NCI-H1417 (cell line): ENCODE measurements at places on chromosomes 1 and 21.

DNA sequence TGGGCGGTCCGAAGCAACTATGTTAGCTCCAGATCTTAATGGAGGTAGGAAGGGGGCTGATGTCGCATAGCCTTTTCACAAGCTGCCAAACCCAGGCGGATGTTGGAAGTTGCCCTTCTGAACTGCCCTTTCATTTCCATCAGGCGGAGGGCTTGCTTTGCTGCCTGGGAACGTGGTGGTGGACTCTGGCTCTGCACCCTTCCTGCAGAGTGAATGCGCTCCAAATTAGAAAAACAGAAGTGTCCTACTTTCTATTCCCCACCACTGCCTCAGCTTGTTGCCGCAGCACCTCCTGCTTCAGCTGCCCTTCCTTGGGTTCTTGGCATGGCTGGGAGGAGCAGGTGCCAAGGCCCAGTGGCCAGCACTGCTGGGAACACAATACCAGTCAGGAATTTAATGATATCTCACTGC, 60.6 kb downstream of the AK4 start:
- DNase-seq: no peak

GRCh38 chr1:114979278-114979891, 50.2 kb upstream of the TSHB start:
- DNase-seq: peak; percentile 35

GRCh38 chr21:15273244-15273643, 208.4 kb upstream of the NRIP1 start:
- no peak for DNase-seq

DNA sequence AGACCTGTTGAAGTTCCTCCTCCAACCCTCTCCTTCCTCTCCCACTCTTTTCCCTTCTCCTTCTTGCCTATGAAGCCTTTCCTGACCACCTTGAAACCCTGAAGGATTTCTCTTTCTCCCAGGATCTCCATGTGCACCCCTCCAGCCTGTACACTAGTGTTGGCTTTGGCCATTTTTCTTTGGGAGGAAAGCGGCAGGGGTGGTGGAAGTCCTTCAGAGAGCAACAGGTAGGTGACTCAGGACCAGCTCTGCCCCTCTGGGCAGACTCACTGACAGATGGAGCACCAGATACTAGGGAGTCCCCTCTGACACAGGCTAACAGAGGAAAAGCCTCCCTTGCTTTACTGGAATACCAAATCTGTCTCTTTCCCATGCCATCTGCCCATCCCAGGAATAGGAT, 4.6 kb downstream of the SLC26A9 start:
- no peak for DNase-seq

DNA sequence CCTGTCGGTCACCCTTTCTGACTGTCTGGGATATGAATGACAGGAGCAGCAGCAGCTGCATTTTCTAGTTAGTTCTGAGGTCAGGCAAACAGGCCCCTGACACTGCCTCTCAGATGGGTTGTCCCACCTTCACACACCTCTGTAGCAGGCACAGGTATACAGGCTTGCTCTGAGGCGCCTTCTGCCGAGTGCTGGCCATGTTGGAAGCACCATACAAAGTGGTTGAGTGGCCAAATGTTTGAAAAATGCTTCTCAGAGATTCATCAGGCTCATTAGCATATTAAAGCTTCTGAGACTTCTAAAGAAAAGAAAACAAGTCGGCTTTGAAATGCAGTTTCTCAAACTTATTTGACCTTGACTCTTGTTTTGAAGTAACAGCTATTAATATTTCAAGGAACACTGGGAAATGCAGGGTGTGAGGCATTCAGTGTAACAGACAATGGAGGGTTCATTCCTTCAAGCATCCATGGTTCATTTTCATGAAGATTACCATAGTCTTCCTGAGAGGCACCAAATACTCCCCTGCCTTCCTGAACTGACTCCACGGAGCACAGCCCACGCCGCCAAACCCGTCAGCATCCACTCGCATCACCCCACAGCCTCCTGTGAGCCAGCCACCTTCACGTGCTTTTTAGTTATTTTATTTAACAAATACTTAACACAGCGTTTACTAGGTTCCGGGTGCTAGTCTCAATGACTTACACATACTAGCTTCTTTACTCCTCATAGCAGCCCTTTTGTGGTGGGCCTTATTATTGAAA, 81.8 kb downstream of the KCNN3 start:
- no peak for DNase-seq

DNA sequence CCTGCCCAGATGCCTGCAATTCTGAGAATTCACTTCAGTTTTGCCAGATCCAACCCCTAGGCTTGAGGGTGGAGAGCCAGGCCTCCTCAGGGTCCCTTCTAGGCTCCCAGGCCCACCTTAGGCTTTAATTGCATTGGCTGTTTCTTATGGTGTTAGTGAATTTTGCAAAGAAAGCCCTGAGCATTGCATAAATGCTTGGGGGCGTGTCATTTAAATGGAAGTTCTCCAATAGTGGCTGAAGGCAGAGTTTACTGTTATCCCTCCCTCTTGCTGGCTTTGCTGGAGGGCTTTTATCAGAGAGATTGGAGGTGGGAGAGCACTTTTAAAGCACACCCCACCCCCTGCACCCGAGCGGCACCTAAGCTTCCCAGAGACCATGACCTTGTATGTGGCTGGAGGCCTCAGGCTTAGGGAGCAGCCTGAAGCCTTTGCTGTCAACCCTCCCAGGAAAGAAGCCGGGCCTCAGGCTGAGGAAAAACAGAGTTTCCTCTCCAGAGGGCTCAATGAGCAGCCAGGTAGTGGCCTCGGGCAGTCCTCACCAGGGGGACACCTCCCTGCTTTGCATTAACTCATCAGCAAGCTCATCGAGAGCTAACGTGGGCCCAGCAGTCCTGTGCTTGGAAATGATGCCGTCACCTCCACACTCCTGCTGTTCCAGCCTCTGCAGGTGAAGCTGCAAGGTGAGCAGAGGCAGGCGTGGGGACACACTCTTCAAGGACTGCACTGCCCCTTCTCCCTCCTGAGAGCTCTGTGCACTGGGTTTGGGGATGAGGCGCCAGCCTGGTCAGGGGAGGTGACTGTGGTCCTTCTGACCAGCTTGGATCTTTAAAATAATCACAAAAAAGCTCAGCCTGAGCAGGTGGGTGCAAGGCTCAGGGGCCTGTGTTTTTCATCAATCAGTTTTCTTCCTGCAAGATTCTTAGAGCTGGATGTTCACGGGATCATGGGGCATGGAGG, 58.0 kb downstream of the STUM start:
- DNase-seq: no peak

GRCh38 chr1:39981945-39982344, 27.0 kb downstream of the MFSD2A start:
- DNase-seq: no peak

DNA sequence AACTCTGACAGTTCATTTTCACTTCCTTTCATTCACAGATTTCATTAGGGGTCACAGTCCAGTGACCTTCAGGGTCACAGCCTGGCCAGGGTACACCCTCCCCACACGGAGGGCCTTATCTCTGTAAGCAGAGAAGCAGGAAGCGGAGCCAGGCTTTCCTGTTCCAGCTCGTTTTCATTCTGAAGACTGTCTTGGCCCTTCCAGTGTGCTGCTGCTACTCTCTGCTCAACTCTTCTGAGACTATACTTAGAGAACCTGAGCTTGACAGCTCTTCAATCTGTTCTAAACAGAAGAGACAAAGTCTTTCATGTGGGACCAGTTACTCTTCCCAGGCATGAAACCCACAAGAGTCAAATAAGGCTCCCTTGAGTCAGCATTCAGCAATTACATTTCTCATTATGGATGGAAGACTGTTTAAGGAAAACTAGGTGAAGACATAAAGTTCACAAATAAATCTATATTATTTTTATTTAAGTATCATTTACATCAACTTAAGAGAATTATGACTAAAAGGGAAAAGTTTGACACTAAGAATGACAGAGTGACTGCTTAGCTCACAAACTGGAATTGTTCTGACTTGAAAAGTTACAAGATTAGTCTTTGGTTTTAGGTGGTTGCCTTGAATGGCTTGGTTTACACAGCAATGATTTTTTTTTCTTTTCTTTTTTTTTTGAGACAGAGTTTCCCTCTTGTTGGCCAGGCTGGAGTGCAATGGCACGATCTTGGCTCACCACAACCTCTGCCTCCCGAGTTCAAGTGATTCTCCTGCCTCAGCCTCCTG, 4.8 kb upstream of the TDRD10 start:
- no peak for DNase-seq

- DNase-seq: no peak
Observed at GRCh38 chr1:191752342-191752741, 405.9 kb upstream of the RGS18 start.

- peak; percentile 33 for DNase-seq
Observed at GRCh38 chr21:40043423-40043822, 176.2 kb downstream of the PCP4 start.

- DNase-seq: no peak
Observed at GRCh38 chr1:54698346-54698745, 17.3 kb upstream of the TTC4 start.

- no peak for DNase-seq
Observed at GRCh38 chr1:18951818-18952391, 4.6 kb downstream of the IFFO2 start.

GRCh38 chr1:13541435-13542215, 27.8 kb upstream of the LRRC38 start:
- no peak for DNase-seq

DNA sequence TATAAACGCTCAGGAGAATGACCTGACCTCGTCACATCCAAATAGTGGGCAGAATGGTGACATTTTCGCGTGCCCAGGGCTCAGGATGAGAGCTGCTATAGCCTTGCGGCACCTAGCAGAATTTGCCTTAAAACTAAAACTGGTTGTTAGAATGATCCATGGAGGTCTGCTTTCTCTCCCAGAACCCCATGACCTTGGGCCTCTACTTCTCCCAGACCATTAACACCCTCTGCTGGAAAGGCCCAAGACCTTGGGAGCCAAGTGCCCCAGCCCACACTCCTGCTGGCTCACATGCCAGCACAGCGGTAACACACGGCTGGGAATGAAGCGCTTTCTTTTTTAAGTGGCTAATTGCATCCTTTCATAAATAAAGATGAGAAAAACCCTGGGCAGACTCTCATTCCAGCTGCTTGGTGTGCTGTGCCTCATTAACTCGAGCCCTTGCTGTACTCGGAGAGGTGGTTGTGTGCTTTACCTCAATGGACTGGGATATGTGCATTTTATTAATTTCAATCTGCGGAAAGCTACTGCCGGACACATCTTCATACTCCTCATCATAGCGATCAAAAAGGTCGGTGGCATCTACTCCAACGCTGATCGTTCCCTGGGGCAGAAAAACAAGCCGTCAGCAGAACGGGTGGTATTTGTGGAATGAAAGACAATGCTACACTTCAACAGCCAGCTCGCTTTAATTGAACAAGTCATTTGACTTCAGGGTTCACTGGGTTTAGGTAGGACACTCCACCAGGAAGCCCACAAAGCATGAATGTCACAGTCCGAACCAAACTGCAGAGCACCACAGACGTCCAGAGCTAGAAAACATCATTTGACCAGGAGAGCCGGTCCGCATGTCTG, 29.0 kb downstream of the THAP3 start:
- no peak for DNase-seq

- DNase-seq: no peak
Observed at GRCh38 chr1:164712131-164713036, 153.4 kb downstream of the PBX1 start.

- DNase-seq: no peak
Observed at GRCh38 chr21:35035116-35035515, 14.0 kb downstream of the RUNX1 start.

- DNase-seq: no peak
Observed at GRCh38 chr1:19208710-19209438, 1.2 kb downstream of the UBR4 start.

DNA sequence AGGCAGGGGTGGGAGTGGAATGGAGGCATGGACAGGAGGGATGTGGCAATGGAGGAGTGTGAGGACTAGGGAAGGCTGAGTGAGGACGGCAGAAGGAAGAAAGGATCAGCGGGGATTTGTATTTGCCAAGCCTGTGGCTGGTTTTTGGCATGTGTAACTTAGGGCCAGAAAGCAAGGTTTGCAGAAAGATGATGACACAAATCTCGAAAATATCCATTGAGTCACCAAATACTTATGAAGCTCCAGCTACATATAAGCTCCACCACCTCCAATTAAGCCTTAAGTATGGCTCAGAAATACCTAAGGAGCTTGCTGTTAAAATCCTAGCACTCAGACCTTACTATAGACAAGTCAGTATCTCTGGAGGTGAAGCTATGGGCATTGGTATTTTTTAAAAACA, 90.1 kb downstream of the OMA1 start:
- no peak for DNase-seq

GRCh38 chr1:6998267-6998666, 213.0 kb downstream of the CAMTA1 start:
- no peak for DNase-seq

DNA sequence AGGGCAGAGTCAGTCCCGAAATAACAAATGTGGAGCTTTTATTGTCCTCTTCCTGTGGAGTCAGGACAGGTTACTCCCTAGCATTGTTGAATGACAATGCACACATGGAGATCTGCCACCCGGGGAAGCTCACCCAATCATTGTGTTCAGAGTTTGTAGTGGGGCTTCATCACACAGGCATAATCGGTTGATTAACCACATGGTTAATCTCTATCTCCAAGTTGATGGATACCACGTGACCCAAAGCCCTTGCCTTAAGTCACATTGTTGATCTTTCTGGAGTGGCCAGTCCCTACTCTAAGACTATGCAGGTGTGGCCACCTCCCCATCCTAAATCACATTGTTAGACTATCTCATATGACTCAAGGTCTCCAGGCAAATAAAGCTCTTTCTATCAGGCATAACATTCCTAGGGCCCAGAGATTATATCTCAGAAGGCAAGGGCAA, 2.6 kb upstream of the C1orf141 start:
- no peak for DNase-seq

DNA sequence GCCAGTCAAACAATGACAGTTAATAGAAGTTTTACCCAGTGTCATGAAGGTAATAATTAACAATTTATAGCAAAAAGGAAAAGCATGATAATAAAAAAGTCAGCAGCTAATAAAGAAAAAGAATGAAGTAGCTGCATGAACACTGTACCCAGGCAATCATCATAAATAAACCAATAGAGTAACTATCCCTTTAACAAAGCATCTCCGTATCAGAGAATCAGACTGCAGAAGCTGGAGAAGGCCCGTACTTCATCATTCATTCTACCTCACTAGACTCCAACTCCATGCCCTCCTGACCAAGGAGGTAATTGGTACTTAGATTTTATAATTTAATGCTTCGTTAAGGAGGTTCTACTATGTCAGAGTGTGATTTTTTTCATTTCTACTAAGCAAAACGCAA, 140.5 kb downstream of the NEGR1 start:
- no peak for DNase-seq

- DNase-seq: no peak
Observed at GRCh38 chr1:115647047-115647446, 5.3 kb downstream of the VANGL1 start.

- peak; percentile 10 for DNase-seq
Observed at GRCh38 chr21:20971296-20971921, 26.8 kb upstream of the NCAM2 start.

GRCh38 chr1:62870148-62870547, 86.2 kb downstream of the ATG4C start:
- DNase-seq: no peak

- no peak for DNase-seq
Observed at GRCh38 chr1:166088572-166088955, 78.2 kb downstream of the FAM78B start.

DNA sequence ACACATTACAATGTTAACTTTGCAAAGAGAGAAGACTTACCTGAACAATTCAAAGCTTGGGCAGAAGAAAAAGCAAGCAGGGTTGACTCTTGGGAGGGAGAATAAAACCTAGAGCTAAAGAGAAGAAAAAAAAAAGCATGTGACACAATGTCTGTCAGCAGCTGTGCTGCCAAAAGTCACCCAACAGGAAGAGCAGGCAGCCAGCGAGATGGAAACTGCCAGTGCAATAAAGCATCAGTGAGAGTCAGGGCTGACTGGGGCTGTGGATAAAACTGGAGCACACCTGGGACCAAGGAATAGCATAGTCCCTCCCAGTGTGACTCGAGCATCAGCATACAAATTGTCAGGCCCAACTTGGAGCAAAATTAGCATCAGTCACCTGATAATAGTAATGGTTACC, 65.0 kb upstream of the SLC22A15 start:
- no peak for DNase-seq
